Astrocyte (in vitro differentiated cells and primary cell): ENCODE measurements at places on chromosomes 11 and 22. TPM values are rescaled to one million over a fixed set of nuclear protein-coding genes. Genes with fewer than 3 reads are reported as not detected.

Gene OR4A16
- not detected in 2 replicates for total RNA-seq

Gene P2RX3
- not detected in 2 replicates for total RNA-seq

Gene CHRM4
- total RNA-seq = 0.27 and 0.43 TPM in 2 replicates

DNA sequence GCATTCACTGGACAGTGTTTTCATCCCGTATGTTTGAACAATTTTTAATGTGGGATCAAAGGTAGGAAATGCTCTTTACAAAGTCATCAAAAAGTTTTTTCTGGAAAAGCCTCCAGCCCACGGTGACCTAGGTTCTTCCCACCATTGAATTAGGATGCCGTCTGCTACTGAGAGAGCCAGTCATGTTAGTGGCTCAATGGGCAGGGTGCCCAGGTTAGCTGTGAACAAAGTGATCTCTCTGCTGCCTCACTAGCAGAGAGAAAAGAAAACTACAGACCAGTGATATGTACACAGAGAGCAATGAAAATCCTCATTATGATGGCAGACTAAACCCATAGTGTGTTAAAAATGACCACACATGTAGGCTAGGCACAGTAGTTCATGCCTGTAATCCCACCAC, 32.4 kb downstream of the KCNQ1 start:
- no peak overlapping the region for H3K27ac ChIP-seq
- DNase-seq = no peak
- H3K27me3 ChIP-seq = peaks cover 6% of the 10 kb centered on the region
- no peaks in the 10 kb centered on the region for H3K36me3 ChIP-seq
- no peaks in the 10 kb centered on the region for H3K4me1 ChIP-seq
- no peak overlapping the region for H3K4me3 ChIP-seq

- H3K27me3 ChIP-seq = no peaks in the 10 kb centered on the region
- no peaks in the 10 kb centered on the region for H3K36me3 ChIP-seq
- H3K4me3 ChIP-seq = no peak overlapping the region
- no peak overlapping the region for H3K27ac ChIP-seq
- DNase-seq = peak; percentile 25
Observed at GRCh38 chr11:58286249-58286648, 18.2 kb upstream of the OR10W1 start.

Gene MOV10L1
- 0.61 and 0.62 TPM in 2 replicates for total RNA-seq

DNA sequence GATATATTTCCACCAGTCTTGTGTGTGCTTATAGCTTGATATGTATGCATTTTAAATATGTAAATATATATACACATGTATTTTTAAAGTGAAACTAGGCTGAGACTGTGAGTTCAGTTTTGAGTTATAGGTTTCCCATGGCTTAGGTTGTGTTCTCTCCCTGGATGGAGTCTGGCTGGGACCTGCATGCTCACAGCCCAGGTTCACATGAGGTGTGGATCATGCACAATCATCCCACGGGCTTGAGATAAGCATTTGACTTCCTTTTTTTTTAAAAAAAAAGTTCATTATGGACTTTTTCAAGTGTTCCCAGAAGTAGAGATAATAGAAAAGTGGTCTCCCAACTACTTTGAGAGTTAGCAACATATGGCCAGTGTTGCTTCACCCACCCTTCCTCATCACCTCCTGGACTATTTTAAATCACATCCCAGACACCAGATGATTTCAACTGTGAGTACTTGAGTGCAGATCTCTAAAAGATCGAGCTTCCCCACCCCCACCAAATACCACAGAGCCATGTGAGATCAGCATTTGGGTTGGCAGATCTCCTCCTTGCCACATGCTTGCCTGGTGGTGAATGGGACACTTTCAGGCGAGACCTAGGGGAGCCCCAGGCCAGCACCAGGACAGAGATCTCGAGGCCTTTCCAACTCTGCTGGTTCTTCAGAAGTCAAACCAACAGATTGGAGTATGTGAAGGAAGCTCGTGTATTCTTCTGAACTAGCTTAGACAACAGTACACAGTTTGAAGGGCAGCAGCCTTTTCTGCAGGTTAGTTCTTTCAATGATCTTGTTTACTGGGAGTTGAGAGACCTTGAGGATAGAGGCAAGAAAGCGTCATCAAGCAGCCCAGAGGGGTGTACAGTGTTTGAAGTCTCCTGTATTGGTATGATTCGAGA, 15.9 kb downstream of the MED15 start:
- H3K4me3 ChIP-seq = no peak overlapping the region
- H3K36me3 ChIP-seq = peaks cover 9% of the 10 kb centered on the region
- H3K27ac ChIP-seq = peak overlapping the region; percentile 55
- DNase-seq = peak; percentile 64

Gene KIRREL3
- 0.79 and 0.91 TPM in 2 replicates for total RNA-seq

GRCh38 chr11:46808799-46809431, 37.2 kb downstream of the CKAP5 start:
- no peaks in the 10 kb centered on the region for H3K27me3 ChIP-seq
- DNase-seq = no peak
- H3K36me3 ChIP-seq = peaks cover 35% of the 10 kb centered on the region
- H3K4me3 ChIP-seq = no peak overlapping the region

DNA sequence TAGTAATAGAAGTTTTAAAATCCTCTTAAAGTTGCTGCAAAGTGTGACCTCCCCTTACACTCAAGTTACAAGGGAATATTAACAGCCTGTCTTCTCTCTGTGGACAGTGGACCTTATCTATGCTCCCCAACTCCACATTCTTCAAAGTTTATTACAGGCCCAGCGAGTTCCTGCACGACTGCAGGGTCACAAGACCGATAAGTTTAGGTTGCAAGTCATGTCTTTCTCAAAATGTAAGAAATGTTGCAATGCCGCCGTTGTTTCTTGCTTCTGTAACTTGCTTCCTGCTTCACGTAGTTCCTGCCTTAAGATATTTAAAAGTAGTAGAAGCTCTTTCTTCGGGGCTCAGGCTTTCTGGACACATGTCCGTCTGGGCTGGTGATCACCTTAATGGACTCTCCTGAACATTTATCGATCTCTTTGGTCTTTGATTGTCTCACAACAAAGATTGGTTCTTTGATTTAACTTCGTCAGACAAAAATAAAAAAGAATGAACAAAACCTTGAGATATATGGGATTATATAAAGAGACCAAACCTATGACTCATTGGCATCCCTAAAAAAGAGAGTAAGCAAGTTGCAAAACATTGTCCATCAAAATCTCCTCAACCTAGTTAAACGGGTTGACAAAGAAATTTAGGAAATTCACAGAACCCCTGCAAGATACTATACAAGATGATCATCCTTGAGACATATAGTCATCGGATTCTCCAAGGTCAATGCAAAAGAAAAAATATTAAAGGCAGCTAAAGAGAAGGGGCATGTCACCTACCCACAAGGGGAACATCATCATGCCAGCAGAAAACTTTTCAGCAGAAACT, 45.4 kb upstream of the GLYAT start:
- no peak overlapping the region for H3K27ac ChIP-seq
- H3K36me3 ChIP-seq = no peaks in the 10 kb centered on the region
- DNase-seq = no peak
- no peaks in the 10 kb centered on the region for H3K27me3 ChIP-seq
- H3K4me3 ChIP-seq = no peak overlapping the region

DNA sequence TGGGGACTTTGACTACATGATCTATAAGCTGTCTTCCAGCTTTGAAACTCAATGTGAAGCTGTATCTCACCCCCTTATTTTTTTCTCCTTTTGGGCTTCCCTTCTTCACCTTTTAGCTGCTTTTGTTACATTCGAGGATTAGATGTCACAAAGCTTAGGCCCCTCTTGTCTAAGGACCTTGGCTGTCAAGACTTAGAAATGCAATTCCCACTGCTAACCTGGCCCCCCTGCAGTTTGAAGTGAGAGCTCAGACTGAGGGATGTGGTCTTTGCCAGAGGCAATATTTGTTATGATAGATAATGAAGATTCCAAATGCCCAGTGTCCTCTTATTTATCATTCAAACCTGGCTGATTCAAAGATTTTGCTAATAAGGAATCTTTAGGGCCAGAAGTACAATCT, 128.3 kb downstream of the ARL14EP start:
- no peak overlapping the region for H3K27ac ChIP-seq
- H3K4me1 ChIP-seq = no peaks in the 10 kb centered on the region
- H3K4me3 ChIP-seq = no peak overlapping the region
- DNase-seq = no peak
- H3K36me3 ChIP-seq = no peaks in the 10 kb centered on the region

Gene NPAS4
- total RNA-seq = 0.20 and 0.50 TPM in 2 replicates
